Activated T-cell treated with anti-CD3 and anti-CD28 coated beads, Interleukin-2, amount 50 U/mL, for 1 hour (primary cell): ENCODE measurements at places on chromosomes 7 and 10.

GRCh38 chr10:14384915-14385314 lies 54.2 kb upstream of the FRMD4A start:
- no peak for DNase-seq

GRCh38 chr7:97218767-97219166 lies 101.3 kb downstream of the SDHAF3 start:
- no peak for DNase-seq

- DNase-seq, result no peak
Measured at GRCh38 chr10:132132421-132132841, 54.3 kb upstream of the DPYSL4 start.

DNA sequence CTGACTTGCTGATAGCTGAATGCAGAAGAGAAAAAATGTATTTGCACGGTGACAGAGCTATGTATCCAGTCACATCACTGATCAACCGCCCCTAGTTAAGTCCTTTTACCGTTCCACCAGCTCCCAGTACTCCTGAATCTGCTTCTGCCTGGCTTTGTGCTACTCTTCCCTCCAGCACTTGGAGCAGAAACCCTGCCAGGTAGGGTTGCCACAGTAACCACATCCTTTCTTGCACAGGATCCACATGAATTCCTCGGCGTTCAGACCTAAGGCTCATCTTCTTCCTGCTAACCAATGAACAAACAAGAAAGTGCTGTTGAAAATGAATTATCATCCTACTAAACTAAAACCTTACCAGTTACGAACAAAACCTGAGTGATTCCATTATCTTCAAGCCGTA lies 52.0 kb upstream of the KCTD7 start:
- DNase-seq, result no peak

DNA sequence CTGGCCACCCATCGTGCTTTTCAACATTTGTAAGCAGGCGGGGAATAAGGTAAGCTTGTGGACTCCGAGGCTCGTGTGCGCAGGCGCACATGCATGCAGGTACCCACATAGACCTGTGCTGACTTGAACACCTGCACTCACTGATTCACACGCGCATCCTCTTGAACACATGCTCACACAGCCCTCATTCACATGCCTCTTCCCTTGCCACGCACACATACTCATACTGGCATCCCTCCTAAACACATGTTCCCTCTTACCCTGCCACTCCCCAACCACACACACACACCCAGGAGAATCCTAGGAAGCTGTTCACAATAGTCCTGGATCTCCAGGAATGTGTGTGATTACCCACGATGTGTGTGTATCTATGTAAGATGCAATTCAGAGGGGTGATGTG lies 44.1 kb upstream of the LBX1 start:
- no peak for DNase-seq

- DNase-seq, result no peak
Measured at GRCh38 chr10:17787087-17787961, 21.8 kb upstream of the MRC1 start.

- no peak for DNase-seq
Measured at GRCh38 chr10:67076144-67076543, 150.3 kb downstream of the LRRTM3 start.

GRCh38 chr7:135188298-135188984 lies 17.9 kb upstream of the CYREN start:
- no peak for DNase-seq

GRCh38 chr10:71191019-71191418 lies 21.4 kb upstream of the UNC5B start:
- no peak for DNase-seq

DNA sequence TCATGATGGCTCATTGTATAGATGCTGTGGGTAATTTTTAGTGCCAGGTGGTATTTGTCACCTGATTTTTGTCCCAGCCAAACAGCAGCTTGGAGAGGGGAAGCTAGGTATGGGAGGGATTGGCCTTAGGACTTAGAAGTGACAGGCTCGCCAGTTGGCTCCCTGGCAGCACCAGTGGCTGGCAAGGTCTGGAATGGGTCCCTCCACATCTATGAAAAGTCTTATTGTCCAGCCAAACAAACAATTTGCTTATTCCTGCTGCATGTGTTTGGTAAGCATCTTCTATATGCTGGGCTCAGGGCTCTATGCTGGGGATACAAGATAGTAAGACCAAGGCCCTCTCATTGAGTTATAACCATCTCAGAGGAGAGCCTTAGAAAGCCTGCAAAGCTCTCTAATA lies 42.5 kb downstream of the SORCS3 start:
- no peak for DNase-seq

- DNase-seq, result no peak
Measured at GRCh38 chr7:97555857-97556421, 175.9 kb upstream of the TAC1 start.

GRCh38 chr7:156840134-156840533 lies 52.8 kb downstream of the LMBR1 start:
- DNase-seq, result no peak

DNA sequence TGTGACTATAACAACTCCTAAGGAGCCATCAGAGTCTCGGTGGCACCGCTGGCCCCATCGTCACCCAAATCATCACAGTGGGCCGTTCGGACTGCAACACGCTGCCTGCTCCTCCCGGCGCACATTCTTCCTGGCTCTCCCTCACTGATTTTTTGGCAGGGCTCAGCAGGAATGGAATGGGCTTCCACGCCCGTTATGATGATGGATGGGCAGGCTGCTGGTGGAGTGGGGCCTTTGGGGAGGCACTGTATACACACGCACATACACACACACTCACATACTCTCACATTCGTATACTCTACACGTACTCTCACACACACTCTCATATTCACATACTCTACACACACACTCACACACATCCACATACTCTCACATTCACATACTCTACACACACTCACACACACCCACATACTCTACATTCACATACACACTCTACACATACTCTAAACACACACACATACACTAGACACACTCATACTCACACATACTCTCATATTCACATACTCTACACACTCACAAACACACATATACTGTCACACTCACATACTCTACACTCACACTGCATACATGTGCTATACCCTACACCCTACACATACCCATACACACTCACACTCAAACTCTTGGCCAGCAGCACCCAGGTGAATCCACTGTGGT lies 99.8 kb downstream of the KCNMA1 start:
- no peak for DNase-seq

DNA sequence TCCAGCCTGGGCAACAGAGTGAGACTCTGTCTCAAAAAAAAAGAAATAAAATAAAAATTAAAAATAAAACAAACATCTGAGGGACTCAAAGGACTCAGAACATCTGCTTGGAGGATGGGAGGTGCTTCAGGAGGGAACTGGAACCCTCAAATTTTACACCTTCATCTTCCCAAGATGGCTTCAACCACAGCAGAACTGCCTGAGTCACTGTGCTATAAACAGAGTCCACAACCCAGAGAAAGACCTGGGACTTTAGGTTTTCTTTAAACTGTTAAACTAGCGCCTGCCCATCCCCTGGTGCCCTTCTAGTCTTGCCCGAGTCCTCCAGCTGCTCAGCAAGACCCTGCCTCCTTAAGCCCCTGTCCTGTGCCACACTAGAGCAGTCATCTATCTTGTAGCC lies 40.8 kb downstream of the RGS10 start:
- DNase-seq, result no peak

- DNase-seq, result no peak
Measured at GRCh38 chr7:112833082-112833481, 42.9 kb upstream of the TMEM168 start.

DNA sequence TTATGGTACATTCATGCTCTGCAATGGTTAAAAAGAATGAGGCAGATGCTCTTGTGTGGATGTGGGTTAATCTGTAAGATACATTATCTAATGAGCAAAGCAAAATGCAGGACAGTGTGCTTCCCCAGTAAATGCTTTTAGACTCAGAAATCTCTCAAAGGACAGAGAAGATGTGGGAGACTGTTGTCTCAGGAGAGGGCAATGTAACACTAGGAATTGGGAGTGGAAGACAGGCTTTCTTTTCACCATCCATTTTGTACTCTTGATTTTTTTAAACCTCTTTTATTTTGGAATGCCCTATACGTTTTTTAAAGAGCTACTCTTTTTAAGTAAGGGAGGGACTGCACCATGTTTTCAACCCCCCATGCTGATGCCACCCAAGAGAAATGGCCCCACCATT lies 77.5 kb upstream of the ADAM12 start:
- DNase-seq, result no peak
